ENCODE measurements at places on chromosomes 11 and 22. TPM values are rescaled to one million over a fixed set of nuclear protein-coding genes. Genes with fewer than 3 reads are reported as not detected.

DNA sequence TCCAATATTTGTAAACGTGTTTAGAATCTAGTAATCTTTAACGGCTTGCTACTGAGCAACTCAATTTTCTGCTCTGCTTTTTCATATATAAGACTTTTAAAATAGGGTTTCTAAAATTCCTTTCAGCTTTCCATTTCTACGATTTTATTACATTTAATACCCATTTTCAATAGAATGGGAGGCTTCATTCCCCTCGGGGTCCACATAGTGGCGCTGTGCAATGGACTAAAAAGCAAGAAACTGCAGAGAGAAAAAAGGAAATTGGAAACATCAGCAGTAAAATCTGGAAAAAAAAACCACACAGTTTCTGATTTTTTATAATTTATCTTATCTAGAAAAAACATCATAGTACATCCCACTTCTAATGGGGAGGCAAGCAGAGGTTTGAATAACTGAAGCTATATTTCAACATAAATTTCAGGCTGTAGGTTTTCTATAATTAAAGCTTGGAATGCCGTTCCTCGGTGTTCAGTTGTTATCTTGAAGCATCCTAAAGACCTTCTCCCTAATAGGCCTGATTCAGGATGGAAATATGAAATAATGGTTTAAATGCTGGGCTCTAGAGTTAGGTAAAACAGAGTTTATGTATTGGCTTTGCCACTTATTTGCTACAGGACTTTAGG lies 18.7 kb upstream of the JHY start:
- no peak for DNase-seq

IGLL1 gene
- total RNA-seq = not detected

- no peak for DNase-seq
These were observed 181.2 kb upstream of the API5 start for GRCh38 chr11:43130616-43131015.

GRCh38 chr11:71301858-71302533 lies 49.6 kb upstream of the SHANK2 start:
- DNase-seq = no peak

GRCh38 chr11:35815556-35816315 lies 128.1 kb upstream of the LDLRAD3 start:
- no peak for DNase-seq
